ENCODE measurements at places on chromosomes 2 and 18.

DNA sequence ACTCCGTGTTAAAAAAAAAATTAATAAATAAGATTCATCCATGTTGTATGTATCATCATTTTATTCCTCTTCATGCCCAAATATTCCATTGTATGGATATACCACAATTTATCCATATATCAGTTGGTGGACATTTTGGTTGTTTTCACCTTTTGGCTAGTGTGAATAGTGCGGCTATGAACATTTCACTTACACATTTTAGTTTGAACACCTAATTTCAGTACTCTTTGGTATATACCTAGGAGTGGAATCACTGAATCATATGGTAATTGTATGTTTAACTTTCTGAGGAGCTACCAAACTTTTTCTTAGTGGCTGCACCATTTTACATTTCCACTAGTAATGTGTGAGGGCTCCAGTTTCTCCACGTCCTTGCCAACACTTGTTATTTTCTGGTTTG, 20.0 kb downstream of the CDCA7 start:
- no peak for DNase-seq

GRCh38 chr18:38872342-38872741, 1306.7 kb upstream of the CELF4 start:
- no peak for DNase-seq

DNA sequence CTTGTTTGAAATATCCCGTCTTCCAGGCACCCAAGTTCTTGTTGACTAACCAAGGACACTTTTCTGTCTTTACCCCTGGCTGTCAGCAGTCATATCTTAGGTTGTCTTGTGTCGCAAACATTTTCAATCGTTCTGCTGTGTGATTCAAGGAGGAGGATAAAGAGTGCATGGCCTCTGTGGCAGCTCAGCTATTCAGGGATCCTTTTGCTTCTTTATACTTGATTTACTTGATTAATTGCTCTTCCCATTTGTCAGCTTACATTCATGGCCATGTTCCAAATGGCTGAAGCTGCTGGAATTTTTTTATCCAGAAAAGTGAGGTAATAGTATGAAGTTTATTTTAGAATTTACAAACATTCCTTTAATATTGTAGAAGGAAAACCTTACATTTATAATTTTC, 97.3 kb upstream of the FZD5 start:
- no peak for DNase-seq

DNA sequence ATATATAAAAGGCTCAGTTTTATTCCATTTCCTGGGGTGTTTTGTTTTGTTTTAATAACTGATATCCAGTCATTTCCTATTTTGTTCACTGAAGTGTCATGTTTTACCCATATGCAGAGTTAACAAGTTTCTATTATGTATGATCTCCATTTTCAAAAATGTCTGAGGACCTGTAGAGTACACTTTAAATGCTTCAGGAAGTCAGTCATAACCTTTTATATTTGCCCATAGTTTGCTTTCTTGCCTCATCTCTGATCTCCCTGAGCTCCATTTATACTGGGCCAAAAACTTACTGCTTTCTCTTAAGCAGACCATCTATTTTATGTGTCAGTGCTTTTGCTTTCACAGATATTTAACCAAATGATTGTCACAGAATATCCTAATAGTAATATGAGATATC, 278.7 kb downstream of the MBD5 start:
- DNase-seq, result no peak

- DNase-seq, result no peak
These were observed 171.3 kb downstream of the TMEM18 start for GRCh38 chr2:505941-506340.

GRCh38 chr2:230737791-230738226, 25.2 kb downstream of the CAB39 start:
- no peak for DNase-seq

DNA sequence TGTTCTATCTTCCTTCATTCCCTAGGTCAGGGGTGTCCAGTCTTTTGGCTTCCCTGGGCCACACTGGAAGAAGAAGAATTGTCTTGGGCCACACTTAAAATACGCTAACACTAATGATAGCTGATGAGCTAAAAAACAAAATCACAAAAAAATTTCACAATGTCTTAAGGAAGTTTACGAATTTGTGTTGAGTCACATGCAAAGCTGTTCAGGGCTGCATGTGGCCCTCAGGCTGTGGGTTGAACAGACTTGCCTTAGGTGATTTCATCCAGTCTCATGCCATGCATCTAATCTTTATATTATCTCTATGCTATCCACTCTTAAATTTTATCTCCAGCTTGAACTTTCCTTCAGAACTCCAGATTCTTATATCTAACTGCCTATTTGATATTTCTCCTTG, 80.1 kb downstream of the CCDC85A start:
- no peak for DNase-seq

GRCh38 chr2:144325086-144325485, 194.8 kb downstream of the ZEB2 start:
- peak; percentile 75 for DNase-seq

DNA sequence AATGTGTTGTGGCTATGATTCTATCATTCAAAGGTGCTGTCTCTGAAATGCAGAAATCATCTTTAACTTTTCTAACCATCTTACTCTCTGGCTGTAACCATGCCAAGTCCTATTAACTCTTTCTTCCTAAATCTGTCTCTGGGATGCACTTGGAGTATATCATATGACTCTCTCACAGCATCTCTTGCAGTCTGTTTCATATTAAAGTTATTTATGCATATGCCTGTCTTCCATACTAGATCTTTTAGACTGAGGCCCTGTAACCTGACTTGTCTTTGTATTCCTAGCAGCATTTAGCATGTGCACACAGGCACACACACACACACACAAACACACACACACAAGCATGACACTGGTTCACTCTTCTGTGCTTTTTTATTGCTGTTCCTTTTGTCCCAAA, 320.6 kb downstream of the ETAA1 start:
- DNase-seq, result no peak

DNA sequence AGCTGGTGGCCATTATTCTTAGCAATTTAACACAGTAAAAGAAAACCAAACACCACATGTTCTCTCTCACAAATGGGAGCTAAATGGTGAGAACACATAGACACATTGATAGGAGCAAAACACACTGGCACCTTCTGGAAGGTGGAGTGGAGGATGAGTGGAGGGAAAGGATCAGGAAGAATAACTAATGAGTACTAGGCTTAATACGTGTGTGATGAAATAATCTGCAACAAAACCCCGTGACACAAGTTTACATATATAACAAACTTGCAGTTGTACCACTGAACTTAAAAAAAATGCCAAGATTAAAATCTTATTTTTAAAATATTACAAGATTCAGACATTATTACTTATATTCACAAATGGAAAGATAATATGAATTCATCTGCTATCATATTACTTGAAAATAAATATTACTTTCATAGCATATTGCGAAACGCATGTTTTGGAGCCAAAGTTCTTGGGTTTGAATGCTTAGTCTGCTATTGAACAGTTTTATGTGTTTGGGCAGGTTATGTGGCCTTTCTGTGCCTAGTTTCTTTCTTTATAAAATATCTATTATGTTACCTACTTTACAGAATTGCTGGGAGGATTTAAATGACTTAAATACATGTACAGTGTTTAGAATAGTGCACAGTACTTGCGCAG, 20.5 kb downstream of the ANKRD62 start:
- no peak for DNase-seq

DNA sequence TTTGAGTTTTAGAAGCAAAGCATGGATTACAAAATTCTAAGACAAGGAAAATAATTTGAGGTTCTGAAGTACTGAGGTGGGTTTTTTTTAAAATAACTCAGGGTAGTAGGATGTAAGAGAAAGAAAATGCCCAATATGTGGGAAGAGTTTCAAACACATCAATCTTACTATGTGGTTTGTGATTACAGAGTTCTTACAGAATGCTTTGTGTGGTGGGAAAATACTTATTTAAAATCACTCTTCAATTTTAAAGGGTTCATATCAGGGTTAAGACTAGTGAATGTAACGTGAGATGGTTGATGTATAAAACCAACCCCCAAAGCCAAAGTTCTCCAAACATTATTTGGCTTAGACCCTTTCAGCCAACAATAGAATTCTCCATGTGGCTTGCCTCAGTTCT, 173.5 kb downstream of the UBE2E3 start:
- no peak for DNase-seq

DNA sequence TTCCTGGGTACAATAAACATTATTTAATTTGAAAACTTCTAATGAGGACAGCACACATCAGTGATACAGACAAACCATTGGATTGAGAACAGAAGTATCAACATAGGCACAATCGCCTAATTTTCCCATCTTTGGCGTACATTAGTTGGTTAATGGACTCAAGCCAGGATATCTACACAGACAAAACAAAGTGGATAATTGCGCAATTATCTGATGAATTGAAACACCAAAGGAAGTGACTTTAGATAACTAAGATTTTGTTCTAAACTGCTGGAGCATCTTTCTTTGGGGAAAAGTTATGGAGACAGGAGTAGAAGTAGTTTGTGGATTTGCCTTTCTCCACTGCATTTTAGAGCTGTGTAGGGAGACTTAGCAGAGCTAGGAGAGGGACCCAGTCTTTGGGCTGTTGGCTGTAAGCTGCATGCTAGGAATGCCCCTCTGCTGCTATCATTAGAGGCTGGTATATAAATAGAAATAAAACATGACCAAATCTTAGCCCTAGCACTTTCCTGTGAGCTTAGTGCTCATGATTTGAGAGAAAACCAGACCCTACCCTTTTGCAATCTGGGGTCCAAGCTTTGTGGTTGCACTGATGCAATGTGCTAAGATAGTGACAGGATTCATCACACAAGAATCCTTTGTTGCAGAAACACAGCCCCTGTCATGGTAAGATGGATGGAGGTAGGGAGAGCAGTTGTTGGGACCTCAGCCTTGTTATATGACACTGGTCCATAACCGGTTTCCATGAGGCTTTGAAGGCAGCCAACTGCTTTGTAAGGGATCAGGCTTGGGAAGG, 264.5 kb upstream of the PIK3C3 start:
- no peak for DNase-seq

DNA sequence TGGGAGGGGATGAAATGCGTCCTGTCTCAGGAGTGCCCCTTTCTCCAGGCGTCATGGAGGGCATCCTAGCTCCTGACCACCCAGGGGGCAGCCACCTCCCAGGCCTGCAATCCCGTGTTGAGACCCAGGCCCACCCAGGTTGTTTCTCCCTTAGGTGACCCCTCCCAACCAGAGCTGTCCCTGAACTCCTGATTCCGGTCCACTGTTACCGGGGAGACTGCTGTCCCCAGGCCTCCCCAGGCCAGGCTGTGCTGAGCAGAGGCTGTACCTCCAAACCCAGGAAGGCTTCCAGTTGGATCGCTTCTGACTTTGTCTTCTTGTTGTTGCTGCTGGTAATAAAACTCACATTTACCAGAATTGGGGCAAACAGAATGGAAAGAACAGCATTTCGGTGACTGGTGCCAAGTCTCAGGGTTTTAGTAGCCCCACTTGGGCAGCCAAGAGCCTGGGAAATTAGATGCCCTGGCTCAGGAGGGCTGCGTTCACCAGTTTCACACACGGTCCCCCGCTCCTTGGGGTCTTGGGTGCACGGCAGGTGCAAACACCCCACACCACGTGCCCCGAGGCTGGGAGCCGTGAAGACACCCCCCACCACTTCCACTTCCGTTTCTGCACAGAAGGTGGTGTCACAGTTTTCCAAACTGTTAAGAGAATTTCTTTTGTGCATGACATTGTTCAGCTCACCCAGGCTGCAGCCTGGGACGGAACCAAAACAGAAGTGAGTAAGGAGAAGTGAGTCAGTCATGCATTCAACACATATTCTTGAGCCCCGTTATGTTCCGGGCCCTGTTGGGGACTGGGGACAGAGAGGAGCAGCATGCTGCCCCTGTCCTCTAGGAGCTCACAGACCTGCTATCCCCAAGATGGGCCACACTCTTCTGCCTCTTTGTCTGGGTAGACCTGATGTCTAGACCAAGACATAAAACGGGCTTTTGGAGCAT, 29.4 kb downstream of the ITM2C start:
- no peak for DNase-seq

DNA sequence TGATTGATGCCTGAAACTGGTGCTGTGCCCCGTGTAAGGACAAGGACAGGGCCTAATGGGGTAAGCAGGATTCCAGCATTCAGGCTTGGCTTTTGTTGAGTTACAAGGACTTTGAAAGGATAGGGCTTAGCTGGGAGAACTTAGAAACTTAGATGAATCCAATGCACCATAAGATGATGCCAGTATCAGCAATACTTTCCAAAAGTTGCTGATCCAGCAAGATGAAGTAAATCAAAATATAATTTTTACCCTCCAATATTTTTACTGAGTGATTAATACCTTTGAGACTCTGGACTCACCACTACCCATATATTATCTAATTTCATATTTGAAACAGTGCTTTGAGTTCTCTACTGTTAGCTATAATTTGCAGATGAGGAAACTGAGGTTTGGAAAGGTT, 354.5 kb upstream of the ATP5MC3 start:
- DNase-seq, result no peak

DNA sequence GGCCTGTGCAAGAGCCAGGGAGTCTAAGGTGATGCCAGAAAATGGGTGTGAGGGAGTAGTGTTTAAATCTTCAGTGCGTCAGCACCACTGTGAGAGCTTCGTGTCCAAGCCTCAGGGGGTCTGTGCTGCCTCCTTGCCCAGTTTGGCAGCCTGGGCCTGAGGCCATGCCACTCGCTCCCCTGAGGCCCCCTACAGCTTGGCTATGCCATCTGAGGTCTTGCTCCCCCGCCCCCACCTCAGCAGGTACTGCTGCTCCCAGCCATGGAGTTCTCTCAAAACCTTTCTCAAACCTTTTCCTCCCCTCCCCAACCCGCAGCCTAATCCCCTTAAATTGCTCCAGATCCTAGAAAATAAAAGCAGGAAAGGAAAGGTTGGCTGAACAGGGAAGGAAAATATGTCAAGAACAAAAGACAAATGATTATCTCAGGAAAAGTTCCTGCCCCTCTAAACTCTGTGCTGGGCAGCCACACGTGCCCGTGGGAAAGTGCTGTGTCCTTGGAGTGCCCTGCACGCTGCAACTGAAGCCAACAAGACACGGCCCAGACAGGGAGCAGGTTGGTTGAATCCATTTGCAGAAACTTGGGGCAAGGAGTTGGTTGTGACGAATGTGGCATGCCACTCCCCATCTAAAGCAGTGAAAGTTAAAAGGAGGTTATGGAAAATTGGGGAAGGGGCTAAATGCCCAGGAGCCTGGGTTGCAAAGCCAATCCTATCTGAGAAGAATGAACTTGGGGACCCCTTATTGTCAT, 61.2 kb downstream of the ATOH8 start:
- no peak for DNase-seq

All from stimulated activated effector memory CD8-positive, alpha-beta T cell treated with anti-CD3 and anti-CD28 coated beads, Interleukin-12 subunit alpha, Interleukin-12 subunit beta, amount 100 ng/mL, for 72 hours (primary cell).